ENCODE measurements at places on chromosomes 2 and 18.
A peak's percentile ranks its signal among the peaks of the same experiment; 100 is the strongest.

DNA sequence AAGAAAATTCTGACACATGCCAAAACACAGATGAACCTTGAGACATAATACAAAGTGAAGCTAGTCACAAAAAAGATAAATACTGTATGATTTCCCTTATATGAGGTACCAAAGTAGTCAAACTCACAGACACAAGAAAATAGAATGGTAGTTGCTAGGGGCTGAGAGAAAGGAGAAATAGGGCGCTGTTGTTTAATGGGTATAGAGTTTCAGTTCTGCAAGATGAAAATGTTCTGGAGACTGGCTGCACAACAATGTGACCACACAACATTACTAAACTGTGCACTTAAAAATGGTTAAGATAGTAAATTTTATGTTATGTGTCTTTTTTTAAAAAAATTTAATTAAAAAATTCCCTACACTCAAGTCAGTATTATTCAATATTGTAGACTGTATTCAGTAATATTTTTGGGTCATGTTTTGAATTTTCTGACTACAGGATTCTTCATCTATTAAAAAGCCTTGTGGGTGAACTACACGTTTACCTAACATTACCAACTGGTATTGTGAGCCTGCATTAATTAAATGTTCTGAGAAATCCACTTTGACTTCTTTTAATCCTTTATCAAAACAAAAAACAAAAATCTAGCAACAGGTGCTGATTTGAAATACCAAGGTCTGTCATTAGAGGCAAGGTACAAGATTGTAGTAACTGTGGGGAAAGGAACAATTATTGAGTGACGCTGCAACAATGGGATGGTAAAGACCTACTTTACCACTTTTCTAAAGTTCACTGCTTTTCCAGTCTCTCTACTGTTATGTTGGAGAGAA is 140.8 kb upstream of the ZFP36L2 start:
- no peaks in the 10 kb centered on the region for H3K27me3 ChIP-seq
- no peak overlapping the region for H3K4me3 ChIP-seq
- H3K27ac ChIP-seq = no peak overlapping the region
- H3K36me3 ChIP-seq = no peaks in the 10 kb centered on the region
- DNase-seq = no peak

GRCh38 chr2:109533823-109534222 is 79.9 kb downstream of the SEPTIN10 start:
- H3K36me3 ChIP-seq = no peaks in the 10 kb centered on the region
- DNase-seq = peak; percentile 20
- peaks cover 6% of the 10 kb centered on the region for H3K4me1 ChIP-seq
- H3K27me3 ChIP-seq = no peaks in the 10 kb centered on the region
- no peak overlapping the region for H3K27ac ChIP-seq
- H3K4me3 ChIP-seq = no peak overlapping the region

GRCh38 chr2:152504618-152505017 is 169.6 kb downstream of the FMNL2 start:
- no peak overlapping the region for H3K27ac ChIP-seq
- H3K4me3 ChIP-seq = no peak overlapping the region

GRCh38 chr2:192016265-192016664 is 169.4 kb upstream of the CAVIN2 start:
- no peak overlapping the region for H3K27ac ChIP-seq
- no peaks in the 10 kb centered on the region for H3K36me3 ChIP-seq
- H3K4me3 ChIP-seq = no peak overlapping the region
- no peak for DNase-seq
- H3K27me3 ChIP-seq = no peaks in the 10 kb centered on the region
- H3K4me1 ChIP-seq = no peaks in the 10 kb centered on the region

GRCh38 chr2:109177635-109178034 is 48.6 kb downstream of the SH3RF3 start:
- DNase-seq = peak; percentile 66
- no peak overlapping the region for H3K4me3 ChIP-seq
- H3K27me3 ChIP-seq = no peaks in the 10 kb centered on the region
- H3K27ac ChIP-seq = no peak overlapping the region
- H3K4me1 ChIP-seq = peaks cover 9% of the 10 kb centered on the region
